Activated naive CD8-positive, alpha-beta T cell treated with anti-CD3 and anti-CD28 coated beads, Interleukin-2, amount 10 ng/mL, durations not matched to agents 7 days and 5 days (primary cell): ENCODE measurements at places on chromosomes 16 and 17. TPM values are rescaled to one million over a fixed set of nuclear protein-coding genes. Genes with fewer than 3 reads are reported as not detected.

DNA sequence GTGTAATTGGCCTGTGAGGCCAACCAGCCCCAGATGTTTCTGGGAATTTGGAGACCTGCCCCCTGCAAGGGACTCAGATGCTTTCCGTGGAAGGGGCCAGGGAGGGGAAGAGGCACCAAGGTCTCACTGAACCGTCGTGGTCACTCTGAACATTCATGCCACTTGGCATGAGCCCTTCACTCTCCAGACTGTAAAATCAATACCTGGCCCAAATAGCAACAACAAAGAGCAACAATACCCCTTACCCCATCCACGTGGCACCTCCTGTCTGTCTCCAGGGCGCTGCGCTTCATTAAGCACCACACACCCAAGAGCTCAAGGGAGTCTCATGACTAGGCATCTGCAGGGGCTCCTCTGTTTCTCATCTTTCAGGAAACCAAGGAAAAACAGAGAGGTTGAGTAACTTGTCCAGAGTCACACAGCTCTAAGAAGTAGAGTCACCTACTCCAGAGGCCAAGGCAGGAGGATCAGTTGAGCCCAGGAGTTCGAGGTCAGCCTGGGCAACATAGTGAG is 52.8 kb downstream of the SOCS1 start:
- no peak overlapping the region for H3K27ac ChIP-seq
- H3K36me3 ChIP-seq = peaks cover 7% of the 10 kb centered on the region
- no peaks in the 10 kb centered on the region for H3K27me3 ChIP-seq
- peaks cover 40% of the 10 kb centered on the region for H3K4me1 ChIP-seq
- H3K4me3 ChIP-seq = no peak overlapping the region

DNA sequence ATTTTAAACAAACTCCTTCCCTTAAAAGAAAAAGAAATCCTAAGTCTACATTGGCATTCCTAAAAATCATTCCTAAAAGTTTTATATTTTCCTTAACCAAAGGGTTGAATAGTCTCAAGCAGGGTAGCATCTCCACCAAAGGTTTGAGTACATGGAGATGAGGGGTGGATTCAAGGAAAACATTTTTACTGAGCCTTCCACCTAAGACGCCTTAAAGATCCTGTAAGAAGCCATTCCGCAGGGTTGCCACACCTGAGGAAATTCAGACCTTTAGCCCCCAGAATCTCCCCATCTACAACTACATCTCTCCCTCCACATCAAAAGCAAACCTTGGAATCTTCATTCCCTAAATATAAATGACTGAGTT is 7.7 kb upstream of the AKTIP start:
- no peak overlapping the region for H3K4me3 ChIP-seq
- peaks cover 11% of the 10 kb centered on the region for H3K36me3 ChIP-seq
- no peak for DNase-seq

GRCh38 chr16:5837007-5837670 is 739.5 kb upstream of the EEF2KMT start:
- no peaks in the 10 kb centered on the region for H3K36me3 ChIP-seq
- DNase-seq = no peak

GRCh38 chr16:86718118-86718517 is 139.8 kb downstream of the FOXL1 start:
- no peaks in the 10 kb centered on the region for H3K36me3 ChIP-seq
- no peak for DNase-seq
- no peak overlapping the region for H3K4me3 ChIP-seq
- H3K27ac ChIP-seq = no peak overlapping the region

DNA sequence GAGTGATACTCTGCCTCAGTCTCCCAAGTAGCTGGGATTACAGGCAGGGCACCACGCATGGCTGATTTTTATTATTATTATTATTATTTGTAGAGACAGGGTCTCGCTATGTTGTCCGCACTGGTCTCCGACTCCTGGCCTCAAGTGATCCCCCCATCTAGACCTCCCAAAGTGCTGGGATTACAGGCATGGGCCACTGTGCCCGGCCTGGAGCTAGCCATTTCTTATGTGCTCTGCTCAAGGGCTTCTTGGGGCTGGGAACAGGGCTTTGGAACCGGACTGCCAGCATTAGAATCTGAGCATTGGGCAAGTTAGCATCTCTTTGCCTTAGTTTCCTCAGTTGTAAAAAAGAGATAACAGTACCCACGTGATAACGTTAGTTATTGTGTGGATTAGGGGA is 111.3 kb downstream of the C16orf78 start:
- no peak overlapping the region for H3K27ac ChIP-seq
- DNase-seq = no peak
- H3K4me1 ChIP-seq = peaks cover 1% of the 10 kb centered on the region
- H3K27me3 ChIP-seq = peaks cover 21% of the 10 kb centered on the region

DNA sequence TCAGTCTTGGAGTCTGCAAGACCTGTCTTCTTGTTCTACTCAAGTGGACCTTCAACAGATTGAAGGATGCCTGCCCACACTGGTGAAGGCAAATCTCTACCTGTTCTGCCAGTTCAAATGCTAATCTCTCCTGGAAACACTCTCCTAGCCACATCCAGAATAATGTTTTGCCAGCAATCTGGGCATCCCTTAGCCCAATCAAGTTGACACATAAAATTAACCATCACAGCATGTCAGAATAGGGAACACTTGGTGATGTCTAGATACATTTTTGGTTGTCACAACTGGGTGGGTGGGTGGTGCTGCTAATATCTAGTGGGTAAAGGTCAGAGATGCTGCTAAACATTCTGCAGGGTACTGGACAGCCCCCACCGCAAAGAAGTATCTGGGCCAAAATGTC is 744.9 kb upstream of the SOX9 start:
- H3K27me3 ChIP-seq = no peaks in the 10 kb centered on the region
- H3K4me3 ChIP-seq = no peak overlapping the region
- no peak for DNase-seq
- no peak overlapping the region for H3K27ac ChIP-seq

DNA sequence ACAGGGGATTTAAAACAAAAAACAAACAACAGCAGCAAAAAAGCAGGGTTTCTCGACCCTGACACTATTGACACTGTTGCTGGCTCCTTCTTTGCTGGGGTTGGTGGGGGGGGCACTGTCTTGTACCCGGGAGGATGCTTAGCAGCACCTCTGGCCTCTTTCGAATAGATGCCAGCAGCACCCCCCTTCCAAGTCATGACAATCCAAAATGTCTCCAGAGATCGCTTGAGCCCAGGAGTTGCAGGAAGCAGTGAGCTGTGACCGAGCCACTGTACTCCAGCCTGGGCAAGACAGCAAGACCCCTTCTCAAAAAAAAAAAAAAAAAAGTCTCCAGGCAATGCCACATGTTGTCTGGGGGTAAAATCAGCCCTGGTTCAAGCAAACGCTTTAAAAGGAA is 20.3 kb downstream of the SERPINF1 start:
- H3K4me1 ChIP-seq = no peaks in the 10 kb centered on the region
- DNase-seq = no peak
- H3K27ac ChIP-seq = no peak overlapping the region
- H3K36me3 ChIP-seq = peaks cover 22% of the 10 kb centered on the region

DNA sequence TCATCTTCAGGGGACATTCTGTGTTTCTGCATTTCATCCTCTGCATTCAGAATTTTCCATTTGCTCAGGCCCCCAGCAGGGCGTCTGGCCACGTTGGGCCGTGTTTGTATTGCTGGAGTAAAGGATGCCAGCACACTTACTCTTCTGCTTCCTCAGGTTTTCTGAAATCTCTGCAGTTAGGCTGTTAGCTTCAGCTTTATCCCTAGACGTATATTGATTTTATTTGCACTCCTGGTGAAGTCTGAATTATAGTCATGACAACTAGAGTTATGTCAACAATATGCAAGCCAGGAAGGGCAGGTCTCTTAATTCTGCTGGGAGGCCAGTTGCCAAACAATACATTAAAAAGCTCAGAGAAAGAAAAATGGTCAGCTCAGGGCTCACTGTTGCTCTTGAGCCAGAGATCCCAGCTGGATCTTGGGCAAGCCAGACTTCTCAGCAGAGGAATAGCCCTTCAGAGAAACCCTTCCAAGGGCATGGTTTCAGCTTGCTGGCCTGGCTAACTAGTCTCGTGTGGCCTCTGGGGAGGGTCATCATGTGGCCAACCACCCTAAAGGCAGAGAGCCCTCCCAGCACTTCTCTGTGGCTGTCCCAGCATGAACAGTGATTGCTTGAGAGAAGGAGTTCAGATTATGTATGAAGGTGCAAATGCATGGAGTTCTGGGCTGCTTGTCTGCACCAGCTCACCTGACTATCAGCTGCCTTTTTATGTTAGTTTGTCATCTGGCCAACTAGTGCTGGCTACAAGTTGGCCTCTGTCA is 110.2 kb upstream of the CACNG5 start:
- H3K27ac ChIP-seq = no peak overlapping the region
- no peaks in the 10 kb centered on the region for H3K36me3 ChIP-seq
- no peak overlapping the region for H3K4me3 ChIP-seq
- no peaks in the 10 kb centered on the region for H3K27me3 ChIP-seq

DNA sequence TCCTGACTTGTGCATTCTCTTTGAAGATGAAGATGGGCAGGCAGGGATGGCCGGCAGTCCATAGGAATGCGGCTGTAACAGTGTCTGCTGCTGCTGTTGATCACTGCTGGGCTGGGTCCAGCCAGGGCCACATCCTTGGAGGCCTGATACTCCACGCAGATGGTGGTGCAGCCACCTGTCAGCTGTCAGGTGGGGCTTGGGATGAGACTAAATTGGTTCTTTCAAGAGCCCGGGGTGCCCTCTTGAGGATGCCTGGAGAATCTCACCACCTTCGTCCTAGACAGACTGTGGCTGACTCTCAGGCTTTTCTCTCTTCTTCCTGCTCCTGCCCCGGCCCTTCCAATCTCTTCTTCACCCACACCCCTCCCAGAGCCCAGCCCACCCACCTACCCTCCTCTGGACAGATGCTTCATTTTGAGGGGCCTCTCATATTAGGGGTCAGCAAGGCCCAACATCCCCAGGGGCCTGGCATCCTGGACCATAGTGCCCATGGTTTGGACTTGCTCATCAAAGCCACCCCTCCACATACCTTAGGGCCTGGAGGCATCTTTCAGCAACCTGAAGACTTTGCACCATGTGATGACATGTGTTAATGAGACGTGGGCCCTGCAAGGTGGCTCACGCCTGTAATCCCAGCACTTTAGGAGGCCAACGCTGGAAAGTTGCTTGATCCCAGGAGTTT is 19.1 kb downstream of the OSBPL7 start:
- peak; percentile 60 for DNase-seq
- peaks cover 13% of the 10 kb centered on the region for H3K27me3 ChIP-seq
- peaks cover 5% of the 10 kb centered on the region for H3K36me3 ChIP-seq
- no peaks in the 10 kb centered on the region for H3K4me1 ChIP-seq
- no peak overlapping the region for H3K27ac ChIP-seq

- H3K27ac ChIP-seq = no peak overlapping the region
- no peak overlapping the region for H3K4me3 ChIP-seq
- DNase-seq = no peak
- no peaks in the 10 kb centered on the region for H3K36me3 ChIP-seq
- H3K4me1 ChIP-seq = no peaks in the 10 kb centered on the region
- no peaks in the 10 kb centered on the region for H3K27me3 ChIP-seq
Observed at GRCh38 chr16:5605404-5605803, 507.8 kb upstream of the EEF2KMT start.

DNA sequence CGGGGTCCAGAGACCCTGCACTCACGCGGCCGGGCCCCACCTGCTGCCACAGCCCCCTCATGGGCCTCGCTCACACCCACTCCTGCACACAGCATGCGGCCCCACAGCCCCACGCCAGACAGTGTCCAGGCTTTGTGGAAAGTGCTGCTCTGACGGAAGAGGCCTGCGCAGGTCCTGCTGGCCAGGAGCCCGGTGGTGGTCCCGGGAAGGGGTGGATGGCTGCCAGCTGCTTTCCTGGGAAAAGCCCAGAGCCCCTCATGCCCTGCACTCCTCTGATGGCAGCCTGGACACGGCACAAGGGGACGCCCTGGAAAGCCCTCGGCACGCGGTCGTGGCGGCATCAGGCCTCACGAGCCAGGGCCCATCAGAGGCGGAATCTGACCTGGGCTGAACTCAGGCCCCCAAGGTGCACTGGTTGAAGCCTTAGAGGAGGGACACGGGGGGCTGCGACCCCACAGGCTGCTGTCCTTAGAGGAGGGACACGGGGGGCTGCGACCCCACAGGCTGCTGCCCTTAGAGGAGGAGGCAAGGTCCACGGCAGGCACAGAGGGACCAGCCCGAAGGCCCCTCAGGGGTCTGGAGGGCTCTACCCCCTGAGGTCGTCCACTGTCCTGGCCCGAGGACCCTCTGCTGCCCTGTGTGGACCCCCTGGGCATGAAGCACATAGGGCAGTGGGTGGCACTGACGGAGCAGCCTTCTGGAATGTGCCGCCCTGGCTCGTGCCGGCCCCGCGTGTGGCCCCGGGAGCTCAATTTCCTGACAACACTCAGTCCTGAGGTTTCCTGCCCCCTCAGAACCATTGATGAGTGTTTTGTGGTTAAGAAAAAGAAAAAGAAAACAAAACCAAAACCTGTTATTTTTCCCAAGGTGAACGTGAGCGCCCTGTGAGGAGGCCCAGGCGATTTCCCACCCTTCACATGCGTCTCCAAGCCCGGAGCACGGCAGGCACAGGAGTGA is 22.1 kb downstream of the SOX8 start:
- H3K27ac ChIP-seq = no peak overlapping the region
- H3K4me1 ChIP-seq = peaks cover 5% of the 10 kb centered on the region
- peak; percentile 60 for DNase-seq
- peaks cover 7% of the 10 kb centered on the region for H3K27me3 ChIP-seq

- H3K36me3 ChIP-seq = peaks cover 20% of the 10 kb centered on the region
- DNase-seq = no peak
- peak overlapping the region; percentile 88 for H3K4me3 ChIP-seq
- peaks cover 67% of the 10 kb centered on the region for H3K4me1 ChIP-seq
Observed at GRCh38 chr17:21033350-21033749, 9.5 kb downstream of the USP22 start.

- peaks cover 8% of the 10 kb centered on the region for H3K36me3 ChIP-seq
- H3K4me1 ChIP-seq = no peaks in the 10 kb centered on the region
- H3K27ac ChIP-seq = no peak overlapping the region
- no peak for DNase-seq
Observed at GRCh38 chr17:73419881-73420280, 108.1 kb upstream of the CDC42EP4 start.

- H3K27me3 ChIP-seq = peaks cover 32% of the 10 kb centered on the region
- H3K27ac ChIP-seq = no peak overlapping the region
Observed at GRCh38 chr16:82072313-82072712, 37.3 kb downstream of the HSD17B2 start.

- H3K4me1 ChIP-seq = no peaks in the 10 kb centered on the region
- no peak for DNase-seq
- no peak overlapping the region for H3K27ac ChIP-seq
- H3K27me3 ChIP-seq = peaks cover 18% of the 10 kb centered on the region
- no peak overlapping the region for H3K4me3 ChIP-seq
- H3K36me3 ChIP-seq = no peaks in the 10 kb centered on the region
Observed at GRCh38 chr17:4764595-4764994, 7.1 kb upstream of the TM4SF5 start.

- peaks cover 10% of the 10 kb centered on the region for H3K36me3 ChIP-seq
- peaks cover 38% of the 10 kb centered on the region for H3K4me1 ChIP-seq
Observed at GRCh38 chr16:30397776-30398660, 2.8 kb downstream of the ZNF48 start.

CLUH gene
- total RNA-seq = 48.7 TPM

CDC42EP4 gene
- 2.7 TPM for total RNA-seq

TOP3A gene
- 61.5 TPM for total RNA-seq

HOXB1 gene
- not detected for total RNA-seq

FOXF1 gene
- total RNA-seq = not detected

KRT34 gene
- total RNA-seq = not detected

TP53TG3F gene
- not detected for total RNA-seq

BEAN1 gene
- not detected for total RNA-seq

CPNE7 gene
- 3.9 TPM for total RNA-seq

ACSM2A gene
- not detected for total RNA-seq

PRR35 gene
- not detected for total RNA-seq

C16orf92 gene
- total RNA-seq = not detected

ATP1B2 gene
- total RNA-seq = 0.42 TPM

ITGAL gene
- total RNA-seq = 662 TPM

ANKFN1 gene
- not detected for total RNA-seq
